Stimulated activated CD8-positive, alpha-beta memory T cell treated with anti-CD3 and anti-CD28 coated beads, Interleukin-7, amount 100 ng/mL, for 4 hours (primary cell): ENCODE measurements at places on chromosomes 7 and 10.

GRCh38 chr7:86970986-86971385, 88.5 kb downstream of the ELAPOR2 start:
- DNase-seq, result no peak

DNA sequence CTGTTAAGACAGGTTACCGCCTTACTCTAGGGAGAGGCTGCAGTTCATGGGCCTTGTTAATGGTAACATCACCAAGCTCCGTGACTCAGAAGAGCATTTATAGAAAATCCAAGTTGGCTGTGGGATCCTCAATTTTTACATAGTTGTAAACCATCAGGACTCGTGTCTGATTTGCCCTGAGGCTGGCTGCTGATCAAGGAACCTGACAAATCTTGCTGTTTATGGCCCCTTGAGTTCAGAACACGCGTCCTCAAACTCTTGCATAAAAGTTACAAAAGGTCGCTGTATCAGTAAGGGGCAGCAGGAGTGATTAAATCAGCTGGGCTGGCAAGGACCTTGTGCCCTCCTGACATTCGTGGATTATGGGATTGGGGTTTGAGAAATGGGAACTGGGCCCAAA, 4.6 kb downstream of the SLC13A4 start:
- DNase-seq, result no peak

GRCh38 chr10:128527711-128528110, 401.5 kb upstream of the MKI67 start:
- DNase-seq, result no peak

GRCh38 chr7:67616517-67616916, 619.9 kb downstream of the TYW1 start:
- no peak for DNase-seq

DNA sequence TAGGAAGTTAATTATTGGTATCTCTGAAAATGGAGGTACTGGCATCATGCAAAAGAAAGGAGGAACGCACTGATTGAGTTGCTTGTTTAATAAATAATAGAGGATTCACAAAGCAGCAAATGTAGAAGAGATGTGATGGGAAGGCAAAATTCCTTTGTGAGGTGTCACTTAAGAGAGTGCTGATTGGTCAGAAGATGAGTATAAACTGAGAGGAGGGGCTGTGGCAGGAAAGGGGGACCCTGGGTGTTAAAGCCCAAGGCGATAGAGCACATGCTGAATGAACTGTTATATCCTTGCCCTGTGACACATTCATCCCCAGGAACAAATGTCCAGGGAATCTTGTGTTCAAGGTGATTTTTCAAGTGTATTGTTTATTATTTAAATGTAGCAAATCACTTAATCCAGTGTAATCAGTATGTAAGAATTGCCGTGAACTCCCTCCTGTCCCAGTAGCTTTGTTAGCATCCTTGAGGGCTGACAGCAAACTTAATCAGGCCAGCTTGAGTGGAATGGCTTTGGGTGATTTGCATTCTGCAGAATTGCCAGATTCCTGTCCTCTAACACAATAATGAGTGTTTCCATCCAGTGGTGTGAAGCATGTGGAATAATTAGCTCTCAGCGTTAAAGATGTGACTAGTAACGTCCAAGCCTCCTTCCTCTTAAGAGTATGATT, 111.9 kb downstream of the CHN2 start:
- DNase-seq, result no peak

- DNase-seq, result no peak
Measured at GRCh38 chr7:157522189-157522588, 185.4 kb downstream of the DNAJB6 start.

DNA sequence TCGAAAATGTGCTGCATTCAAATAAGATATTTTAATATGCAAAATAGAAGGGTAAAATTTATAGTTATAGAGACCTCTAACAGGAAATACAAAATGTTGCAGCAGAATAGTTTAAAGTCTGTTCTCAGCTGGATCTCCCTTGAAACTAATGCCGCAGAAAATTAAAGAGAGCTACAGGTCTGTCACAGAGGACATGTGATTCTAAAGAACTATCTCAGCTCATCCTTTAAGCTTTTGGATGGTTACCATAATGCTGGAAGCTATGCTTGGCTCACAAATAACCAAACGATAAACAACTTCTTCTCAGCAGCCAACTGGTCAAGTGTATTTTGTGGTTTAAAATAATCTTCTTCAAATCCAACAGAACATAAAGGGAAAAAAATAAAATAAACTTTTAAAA, 353.0 kb downstream of the PARD3 start:
- no peak for DNase-seq

DNA sequence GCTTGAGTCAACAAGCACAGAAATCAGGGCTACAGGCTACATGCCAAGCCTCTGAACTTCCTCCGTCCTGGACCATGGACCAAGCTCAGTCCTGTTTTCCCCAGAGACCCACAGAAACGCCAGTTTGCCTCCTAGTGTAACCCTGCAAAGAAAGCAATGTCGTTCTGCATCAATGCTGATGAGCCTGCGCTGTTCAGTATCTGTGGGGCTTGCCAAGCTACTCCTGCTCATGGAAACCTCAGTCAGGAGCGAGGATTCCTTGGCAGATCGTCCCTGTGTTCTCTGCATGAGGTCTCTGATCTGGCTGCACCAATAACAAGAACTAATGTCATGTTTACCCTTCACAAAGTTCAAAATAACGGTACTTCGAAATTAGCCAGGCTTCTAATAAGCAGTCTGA, 495.5 kb upstream of the C7orf33 start:
- DNase-seq, result no peak

DNA sequence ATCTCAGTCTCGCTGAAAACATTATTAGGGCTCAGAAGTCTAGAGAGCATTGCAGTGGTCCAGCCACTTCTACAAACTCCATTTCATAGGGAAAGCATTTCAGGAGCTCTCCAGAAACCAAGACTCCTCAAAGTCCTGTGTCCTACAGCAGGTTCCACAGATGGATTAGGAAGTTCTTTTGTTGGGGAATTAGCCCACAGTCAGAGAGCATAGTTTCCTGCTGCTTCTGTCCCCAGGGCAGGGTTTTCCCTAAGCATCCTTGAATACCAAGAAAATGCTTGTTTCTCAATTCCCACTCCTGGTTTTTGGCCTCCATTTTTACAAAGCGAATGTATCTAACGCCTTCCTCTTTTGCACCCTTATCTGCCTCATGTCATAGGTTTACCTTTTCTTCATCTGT, 235.9 kb upstream of the PODXL start:
- no peak for DNase-seq

DNA sequence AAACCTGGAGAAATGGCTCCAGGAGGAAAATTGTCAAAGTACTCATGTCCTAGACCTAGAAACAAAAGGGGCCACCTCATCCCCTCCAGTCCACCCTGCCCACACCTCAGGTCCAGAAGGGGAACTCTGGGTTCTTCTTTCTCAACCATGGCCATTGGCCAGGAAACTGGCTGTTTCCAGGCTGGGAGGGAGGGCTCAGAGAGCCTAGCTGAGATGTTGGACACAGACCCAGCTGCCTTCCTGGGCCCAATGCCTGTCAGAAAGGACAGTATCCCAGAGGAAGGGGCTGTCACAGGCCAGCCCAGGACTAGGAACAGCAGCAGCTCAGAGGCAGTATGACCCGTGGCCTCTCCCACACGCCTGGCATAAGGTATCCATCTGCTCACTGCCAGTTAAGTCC, 9.6 kb downstream of the GRID1 start:
- no peak for DNase-seq

- no peak for DNase-seq
Measured at GRCh38 chr10:71135236-71135635, 77.1 kb upstream of the UNC5B start.

- DNase-seq, result no peak
Measured at GRCh38 chr7:133587903-133588302, 335.0 kb downstream of the EXOC4 start.

GRCh38 chr7:141701489-141702046, 398 bp downstream of the DENND11 start:
- DNase-seq, result peak; percentile 58

DNA sequence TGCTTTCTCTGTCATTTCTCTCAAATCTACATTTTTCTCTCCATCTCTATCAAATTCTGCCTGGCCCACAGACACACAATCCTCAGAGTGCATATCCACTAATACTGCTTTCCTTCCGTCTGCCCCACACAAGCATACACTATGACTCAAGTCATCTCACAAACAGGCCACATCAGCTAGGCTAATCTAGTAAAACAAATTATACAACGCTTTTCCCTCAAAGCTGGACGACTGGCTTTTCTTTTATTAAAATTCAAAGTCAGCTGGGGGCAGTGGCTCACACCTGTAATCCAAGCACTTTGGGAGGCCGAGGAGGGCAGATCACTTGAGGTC, 161.1 kb downstream of the FAM107B start:
- DNase-seq, result no peak

DNA sequence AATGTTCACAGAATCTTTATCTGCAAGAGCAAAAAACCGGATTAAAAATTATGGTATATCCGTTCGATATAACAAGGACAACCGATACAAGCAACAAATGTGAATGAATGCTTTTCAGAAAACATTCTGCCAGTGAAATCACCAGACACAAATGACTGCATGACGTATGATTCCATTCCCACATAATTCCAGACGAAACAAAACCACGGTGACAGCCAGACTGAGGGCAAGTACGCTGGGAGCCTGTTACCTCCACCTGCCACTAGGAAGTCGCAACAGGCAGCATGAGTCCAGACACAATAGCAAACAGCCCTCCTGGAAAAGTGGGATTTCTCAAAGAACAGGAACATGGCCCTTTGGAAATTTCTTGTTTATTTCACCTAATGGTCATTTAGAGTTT, 41.7 kb downstream of the MAD1L1 start:
- DNase-seq, result no peak

DNA sequence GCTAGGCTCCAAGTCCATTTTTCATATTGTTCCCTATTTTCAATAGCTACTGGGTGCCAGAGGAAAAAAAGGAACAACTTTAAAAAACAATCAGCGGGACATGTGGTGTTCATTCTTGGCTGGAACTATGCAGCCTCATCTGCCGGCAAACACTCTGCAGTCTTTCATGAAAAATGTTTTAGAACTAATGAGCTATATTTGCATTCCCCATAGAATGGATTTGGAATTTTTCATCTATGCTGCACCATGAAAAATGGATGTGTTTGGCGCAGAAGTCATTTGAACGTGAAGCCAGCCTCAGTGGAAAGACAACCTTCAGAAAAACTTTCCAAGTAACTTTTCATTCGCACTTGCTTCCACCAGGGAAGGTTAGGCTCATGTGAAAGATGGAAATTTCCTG, 270.5 kb downstream of the SKAP2 start:
- no peak for DNase-seq

DNA sequence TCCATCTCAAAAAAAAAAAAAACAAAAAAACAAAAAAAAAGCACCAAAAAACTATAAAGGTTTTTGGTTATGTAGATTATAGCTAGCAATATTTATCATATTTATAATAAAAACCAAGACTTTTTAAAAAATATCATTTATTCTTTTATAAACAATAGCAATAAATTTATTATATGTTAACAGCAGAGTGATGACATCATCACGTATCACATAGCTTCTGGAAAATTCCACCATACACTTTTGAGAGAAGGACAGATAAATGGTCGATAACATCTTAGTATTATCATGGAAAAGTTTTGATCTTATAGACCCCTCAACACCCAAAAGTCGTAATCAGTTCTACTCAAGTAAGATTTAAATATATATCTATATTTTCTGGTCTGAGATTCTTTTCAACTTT, 33.2 kb upstream of the IL15RA start:
- no peak for DNase-seq

- DNase-seq, result no peak
Measured at GRCh38 chr7:80851896-80852476, 66.9 kb downstream of the SEMA3C start.

DNA sequence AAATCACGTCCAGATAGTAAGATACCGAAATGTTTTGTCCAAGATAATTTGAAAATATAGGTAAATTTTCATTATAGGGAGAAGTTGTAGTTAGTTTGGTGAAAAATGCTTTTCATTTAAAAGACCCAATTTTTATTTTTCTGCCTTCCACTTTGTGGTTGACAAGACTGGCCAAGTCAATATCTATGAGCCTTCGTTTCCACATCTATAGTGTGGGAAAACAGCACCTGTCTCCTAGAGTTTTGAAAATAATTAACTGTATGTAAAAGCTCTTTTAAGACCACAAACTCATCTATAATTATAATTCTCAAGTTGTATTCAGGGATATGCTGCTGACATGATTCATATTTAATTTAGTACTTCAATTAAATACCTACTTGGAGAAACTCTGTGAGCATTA, 102.8 kb downstream of the VWC2 start:
- DNase-seq, result no peak

DNA sequence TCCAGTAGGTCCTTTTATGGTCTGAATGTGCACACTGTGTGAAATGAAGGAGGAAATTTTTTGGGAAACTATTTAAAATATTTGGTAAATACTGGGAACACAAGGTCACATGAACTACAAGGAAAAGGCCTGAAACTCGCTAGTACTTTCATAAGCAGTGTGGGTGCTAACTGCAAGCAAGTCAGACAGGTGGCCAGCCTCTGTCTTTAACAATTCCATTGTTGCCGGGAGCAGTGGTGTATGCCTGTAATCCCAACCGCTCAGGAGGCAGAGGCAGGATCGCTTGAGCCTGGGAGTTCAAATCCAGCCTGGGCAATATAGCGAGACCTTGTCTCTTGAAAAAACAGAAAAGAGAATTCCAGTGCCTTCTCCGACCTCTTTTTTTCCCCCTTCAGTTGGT, 37.5 kb downstream of the SMURF1 start:
- no peak for DNase-seq

DNA sequence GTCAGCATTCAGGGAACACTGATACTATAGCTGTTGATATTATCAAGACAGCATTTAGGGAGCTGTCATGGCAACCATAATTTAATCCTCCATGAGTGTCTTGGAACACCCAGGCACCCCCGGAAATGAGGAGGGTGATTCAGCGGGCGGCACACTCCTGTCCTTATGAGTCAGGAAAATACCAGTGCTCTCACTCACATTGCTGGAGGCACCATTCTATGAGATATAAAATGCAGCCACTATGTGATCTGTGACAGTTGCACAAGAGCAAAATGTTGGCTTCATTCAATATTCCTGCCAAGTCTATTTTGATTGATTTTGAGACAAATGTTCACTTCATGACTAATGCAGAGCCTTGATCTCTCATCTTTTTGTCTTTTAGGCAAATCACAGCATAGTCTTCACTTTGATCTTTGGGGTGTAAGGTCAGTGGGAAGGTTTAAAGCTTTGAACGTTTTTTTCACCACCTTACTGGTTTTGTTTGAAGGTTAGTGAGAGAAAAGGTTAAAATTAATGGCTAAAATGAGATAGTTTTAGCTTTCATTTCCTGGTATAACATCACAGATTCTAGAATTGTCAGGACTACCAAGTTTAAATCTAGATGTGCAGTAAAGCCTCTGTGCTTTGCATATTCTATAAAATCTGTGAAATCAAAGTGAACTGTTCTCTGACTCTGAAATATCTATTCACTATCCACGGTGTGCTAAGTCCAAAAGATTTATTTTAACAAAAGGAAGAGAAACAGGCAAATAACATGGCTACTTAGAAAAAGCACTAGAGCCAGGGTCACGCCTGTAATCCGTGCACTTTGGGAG, 12.4 kb upstream of the ARHGAP12 start:
- no peak for DNase-seq

- DNase-seq, result no peak
Measured at GRCh38 chr7:68324621-68325020, 1273.7 kb upstream of the AUTS2 start.

GRCh38 chr7:93860261-93860660, 30.3 kb downstream of the TFPI2 start:
- DNase-seq, result no peak
